Thyroid gland (tissue), 4 donors: ENCODE measurements at places on chromosomes 5 and 9.
A peak's percentile ranks its signal among the peaks of the same experiment; 100 is the strongest.

GRCh38 chr5:55600086-55600485 lies 65.3 kb upstream of the PLPP1 start:
- DNase-seq, result no peak

GRCh38 chr5:55241746-55242145 lies 8.3 kb upstream of the CCNO start:
- DNase-seq, result peak; percentile 97

DNA sequence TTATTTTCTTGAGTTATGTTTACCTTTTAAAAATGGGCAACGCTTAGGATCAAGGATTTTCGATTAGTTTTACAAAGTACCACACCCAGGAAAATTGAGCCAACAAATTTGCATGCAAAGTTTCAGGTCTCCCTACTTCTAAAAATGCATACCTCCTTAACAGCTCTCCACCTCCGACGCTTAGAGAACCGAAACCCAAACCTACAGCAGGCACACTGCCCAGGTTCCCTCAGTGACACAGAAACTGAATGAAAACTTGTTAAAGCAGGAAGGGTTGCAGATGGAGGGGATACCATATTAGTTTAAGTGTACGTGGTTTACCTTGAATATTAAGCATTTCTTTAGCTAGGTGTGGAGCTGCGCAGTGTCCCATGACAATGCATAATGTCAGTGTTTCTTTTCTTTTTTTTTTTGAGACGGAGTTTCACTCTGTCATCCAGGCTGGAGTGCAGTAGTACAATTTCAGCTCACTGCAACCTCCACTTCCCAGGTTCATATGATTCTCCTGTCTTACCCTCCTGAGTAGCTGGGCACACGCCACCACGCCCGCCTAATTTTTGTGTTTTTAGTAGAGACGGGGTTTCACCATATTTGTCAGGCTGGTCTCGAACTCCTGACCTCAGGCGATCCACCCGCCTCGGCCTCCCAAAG lies 1.6 kb upstream of the SUB1 start:
- DNase-seq, result no peak

- no peak for DNase-seq
These were observed 308.2 kb upstream of the PRR16 start for GRCh38 chr5:120155873-120156272.

- DNase-seq, result no peak
These were observed 533.3 kb downstream of the ACTL7B start for GRCh38 chr9:108322326-108323098.

- DNase-seq, result no peak
These were observed 115.1 kb upstream of the LPCAT1 start for GRCh38 chr5:1638658-1639400.
